ENCODE measurements at places on chromosomes 6 and 20.

DNA sequence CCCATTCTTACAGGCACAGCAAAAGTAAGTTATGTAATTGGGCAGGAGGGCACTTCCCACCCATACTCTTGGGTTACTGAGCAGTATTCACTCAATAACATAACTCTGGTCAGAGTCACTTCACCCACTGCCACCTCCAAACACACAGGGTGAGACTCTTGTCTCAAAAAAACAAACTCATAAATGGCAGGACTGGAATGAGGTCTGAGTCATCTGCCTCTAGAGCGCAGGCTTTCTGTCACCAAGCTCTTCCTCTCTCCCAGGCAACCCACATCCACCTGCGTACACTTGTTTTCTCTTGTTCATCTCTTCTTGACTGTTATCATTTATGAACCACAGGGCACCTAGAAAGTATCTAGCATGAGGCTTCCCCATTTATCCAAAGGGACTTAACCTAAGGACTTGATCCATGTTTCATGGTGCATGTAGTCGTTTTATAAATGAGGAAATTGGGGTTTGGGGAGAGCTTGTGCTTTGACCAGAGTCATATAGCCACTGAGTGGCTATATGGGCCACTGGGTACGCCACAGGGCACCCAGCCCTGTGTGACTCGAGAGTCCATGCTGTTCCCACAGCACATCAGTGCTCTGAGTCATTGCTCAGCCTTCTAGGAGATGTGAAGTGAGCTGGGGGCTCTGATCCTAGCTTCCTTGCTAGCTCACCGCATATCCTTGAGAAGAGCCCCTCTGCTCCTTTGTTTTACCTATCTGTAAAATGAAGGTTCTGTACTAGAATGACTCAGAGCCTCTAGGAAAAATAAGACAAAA lies 22.4 kb downstream of the C20orf173 start:
- no peak for DNase-seq

GRCh38 chr6:3421791-3422434 lies 34.9 kb downstream of the SLC22A23 start:
- no peak for DNase-seq

DNA sequence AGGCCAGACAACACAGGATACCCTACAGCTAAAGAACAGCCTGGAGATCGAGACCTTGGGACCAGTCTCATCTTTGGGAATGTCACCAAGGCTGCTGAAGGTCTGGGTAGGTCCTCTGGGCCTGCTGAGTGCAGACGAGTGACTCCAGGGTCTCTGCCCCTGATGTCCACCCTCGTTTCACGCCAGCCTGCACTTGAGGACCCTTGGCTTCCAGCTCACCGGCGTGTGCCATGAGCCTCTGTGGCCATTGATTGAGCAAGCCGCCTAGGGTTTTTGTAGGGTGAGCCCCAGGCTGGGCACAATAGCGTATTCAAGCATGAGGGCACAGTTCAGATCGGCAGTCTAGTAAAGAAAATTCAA lies 4.3 kb downstream of the BPHL start:
- no peak for DNase-seq

DNA sequence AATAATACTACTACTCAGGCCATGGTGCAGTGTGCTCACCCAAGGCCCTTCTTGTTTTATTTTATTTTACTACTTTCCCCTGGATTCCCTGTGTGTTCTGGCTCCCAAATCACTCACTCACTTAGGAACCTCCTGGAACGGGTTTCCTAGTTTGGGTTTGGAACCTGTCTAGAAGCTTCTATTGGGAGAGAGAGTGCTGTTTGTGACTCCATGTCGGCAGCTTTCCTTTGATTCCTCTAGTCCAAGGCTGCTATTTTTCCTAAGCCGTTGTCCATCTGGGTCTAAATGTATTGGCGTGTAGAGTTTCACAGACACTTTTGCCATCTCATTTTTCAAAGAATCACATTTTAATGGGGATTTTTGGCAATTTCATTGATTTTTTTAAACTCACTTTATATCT lies 70.8 kb downstream of the FOXA2 start:
- no peak for DNase-seq

- no peak for DNase-seq
Measured at GRCh38 chr6:5133943-5134342, 48.8 kb downstream of the PPP1R3G start.

GRCh38 chr20:59491884-59492283 lies 112.5 kb upstream of the PHACTR3 start:
- no peak for DNase-seq

DNA sequence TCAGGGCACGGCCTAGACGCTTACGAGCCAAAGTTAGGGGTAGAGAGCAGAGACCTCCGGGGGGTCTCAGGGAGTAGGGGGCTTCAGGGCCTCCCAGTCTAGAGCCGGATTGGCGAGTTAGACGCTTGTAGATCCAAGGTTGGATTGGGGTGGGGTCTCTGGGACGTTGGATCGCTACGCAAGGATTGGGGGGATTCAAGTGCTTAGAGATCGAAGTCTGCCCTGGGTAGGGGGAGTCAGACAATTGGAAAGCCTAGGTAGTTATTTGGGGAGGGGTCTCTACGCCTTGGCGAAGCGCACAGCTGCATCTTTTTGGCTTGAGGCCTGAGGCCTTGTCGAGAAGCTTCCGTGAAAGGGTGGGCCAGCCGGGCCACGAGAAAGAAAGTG lies 469 bp downstream of the STX16 start:
- no peak for DNase-seq

- DNase-seq, result no peak
Measured at GRCh38 chr6:101545191-101545590, 151.7 kb downstream of the GRIK2 start.

DNA sequence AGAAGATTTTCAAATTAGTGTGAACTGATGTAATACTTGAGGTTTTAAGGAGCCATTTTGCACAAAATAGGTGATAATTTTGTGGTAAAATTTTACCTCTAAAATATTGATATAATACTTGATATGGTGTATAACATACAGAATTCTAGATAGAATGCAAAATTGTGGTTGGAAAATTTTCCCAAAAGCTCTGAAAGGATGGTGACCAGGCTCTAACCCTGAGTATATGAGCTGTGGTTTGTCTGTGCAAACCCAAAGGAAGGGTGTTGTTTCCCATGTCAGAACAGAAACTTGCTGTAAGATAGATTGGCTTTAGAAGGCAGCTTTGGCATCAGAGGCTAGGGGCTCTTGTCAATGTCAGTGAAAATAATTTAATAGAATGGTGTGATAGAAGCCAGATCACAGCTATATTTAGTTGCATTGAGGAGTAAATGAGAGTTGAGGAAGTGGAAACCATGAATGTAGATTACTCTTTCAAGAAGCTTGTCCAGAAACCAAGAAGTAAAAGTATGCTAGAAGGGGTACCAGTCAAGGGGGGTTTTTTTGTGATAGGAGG lies 257.7 kb downstream of the FARS2 start:
- DNase-seq, result no peak

DNA sequence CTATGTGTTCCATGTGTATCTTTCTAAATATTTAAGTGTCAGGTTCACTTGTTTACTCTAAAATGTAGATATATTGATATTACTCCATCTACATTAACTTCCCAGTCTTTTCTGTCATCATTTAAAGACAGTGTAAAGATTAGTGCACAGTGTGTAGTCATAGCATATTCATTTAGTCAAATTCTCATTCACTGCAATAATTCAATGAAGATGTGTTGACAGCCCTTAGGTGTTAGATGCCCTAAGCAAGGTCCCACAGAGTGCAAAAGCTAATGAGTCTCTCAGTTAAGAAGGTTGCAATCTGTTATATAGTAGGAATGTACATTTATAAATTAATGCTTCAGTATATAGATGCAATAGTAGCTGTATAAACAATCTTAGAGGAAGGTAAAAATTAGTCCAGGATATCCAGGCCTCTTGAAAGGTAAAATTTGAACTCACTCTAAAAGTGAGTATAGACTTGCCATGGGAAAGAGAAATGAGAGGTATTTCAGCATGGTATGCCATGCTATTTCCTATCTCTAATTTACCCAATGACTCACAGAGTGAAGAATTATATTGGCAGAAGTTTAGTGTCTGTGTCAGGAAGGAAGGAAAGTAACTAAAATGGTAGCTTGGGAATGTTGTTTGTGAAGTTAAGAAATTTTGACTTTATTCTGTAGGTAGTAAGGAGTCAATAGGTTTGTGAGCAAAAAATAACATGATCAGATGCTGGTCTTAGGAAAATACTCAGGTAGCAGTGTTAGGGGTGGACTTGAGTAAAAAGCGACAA lies 969.9 kb upstream of the CITED2 start:
- DNase-seq, result no peak

- DNase-seq, result no peak
Measured at GRCh38 chr20:6074145-6074561, 20.3 kb upstream of the LRRN4 start.

GRCh38 chr20:671252-672030 lies 4.2 kb downstream of the SCRT2 start:
- no peak for DNase-seq

DNA sequence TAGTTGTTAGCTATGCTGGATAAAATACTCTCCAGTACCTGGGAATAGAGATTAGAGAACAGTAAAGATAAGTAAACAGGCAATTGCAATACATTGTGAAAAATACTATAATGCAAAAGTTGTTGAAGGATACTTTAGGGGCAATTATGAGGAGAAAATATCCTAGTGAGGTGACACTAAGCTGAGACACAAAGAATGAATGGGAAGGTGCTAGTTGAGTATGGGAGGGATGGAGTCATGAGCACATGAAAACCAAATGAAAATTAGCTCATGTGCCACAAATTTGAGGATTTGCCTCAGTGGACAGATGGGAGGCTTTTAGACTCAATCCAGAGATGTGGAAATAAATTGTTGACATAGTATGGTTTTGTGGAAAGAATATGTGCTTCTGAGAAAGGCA lies 370.5 kb upstream of the MMS22L start:
- no peak for DNase-seq

GRCh38 chr20:38165089-38165965 lies at the start of gene TGM2:
Gene TGM2 (minus strand): TSS chr20:38165270. CDS start chr20:38165198, 72 bp downstream.
- DNase-seq, result peak; percentile 18

DNA sequence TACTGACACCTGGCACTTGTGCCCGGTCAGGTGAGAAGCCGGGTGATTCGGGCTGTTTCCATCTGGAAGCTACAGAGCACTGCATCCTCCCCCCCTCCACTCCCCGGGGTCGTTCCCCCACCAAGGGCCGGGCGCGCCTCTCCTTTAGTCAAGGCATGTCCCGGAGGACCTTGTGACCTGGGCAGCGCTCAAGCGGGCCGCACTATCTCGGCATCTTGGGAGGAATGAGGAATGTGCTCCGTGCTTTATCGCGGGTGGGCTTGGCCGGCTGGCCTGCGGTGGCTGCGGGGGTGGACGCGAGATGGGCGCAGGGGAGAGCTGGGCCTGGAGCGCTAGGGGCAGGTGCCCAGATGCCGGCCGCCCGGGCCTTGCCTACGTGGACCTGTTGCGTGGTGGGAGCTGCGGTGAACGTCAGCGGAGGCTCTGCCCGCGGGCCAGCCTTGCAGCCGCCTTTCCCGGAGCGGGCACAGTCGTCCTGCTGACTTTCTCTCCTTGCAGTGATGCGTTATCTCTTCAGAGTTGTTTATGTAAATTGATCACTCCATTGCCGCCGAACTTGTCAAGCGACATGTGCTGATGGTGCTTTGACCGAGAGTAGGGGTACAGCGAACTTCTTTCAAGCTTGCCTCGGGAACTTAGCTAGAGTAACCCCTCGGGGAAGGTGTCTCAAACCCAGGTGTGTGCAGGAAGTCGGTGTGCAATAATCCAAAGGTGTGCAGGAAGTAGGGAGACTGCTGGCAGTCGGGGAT lies 1.1 kb downstream of the LRRC1 start:
- no peak for DNase-seq

DNA sequence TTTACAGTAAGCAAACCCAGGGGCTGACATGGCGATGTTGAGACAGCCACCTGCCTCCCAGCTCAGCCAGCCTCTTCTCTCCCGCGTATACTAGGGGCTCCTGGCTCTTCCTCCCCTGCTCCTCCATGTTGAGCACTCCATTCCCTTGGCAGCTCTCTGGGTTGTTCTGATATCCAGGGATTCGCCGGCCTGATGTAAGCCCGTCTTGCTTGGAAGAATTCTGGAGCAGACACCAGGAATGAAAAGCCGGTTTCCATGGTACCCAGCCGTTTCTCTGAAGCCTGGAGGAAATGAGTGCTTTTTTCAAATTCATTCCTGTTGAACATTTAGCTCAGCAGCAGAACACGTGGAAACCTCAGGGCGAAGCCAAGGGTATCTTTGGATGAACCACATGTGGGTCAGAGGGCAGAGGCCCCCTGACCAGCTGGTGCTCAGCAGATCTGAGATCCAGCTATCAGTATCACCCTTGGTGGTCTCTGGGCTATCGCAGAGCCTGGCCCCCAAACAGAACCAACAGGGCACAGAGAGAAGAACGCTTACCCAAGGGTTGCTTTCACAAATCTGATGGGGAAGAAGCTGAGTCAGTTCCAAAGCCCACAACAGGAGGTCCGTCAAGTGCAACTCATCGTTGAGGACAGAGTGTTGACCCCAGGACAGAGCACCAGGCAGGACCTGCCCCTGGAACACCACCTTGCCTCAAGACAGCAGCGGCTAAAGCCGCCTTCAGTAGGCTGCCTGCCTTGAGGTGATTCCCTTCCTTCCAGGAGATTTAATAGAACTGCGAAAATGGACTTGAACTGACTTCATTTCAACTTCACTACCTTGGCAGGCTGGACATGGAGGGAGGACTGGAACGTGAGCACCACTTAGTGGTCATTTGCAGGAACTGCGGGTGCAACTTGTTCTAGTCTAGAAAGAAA lies 96.1 kb upstream of the RIN2 start:
- DNase-seq, result no peak

GRCh38 chr20:33830371-33830770 lies 19.2 kb downstream of the CHMP4B start:
- no peak for DNase-seq

GRCh38 chr6:152301765-152302568 lies 335.2 kb downstream of the SYNE1 start:
- peak; percentile 83 for DNase-seq
